ENCODE measurements at places on chromosomes 5 and 9.

- no peak for DNase-seq
Measured at GRCh38 chr5:9297134-9297533, 248.7 kb downstream of the SEMA5A start.

- no peak for DNase-seq
Measured at GRCh38 chr9:110290001-110290400, 33.7 kb upstream of the TXN start.

DNA sequence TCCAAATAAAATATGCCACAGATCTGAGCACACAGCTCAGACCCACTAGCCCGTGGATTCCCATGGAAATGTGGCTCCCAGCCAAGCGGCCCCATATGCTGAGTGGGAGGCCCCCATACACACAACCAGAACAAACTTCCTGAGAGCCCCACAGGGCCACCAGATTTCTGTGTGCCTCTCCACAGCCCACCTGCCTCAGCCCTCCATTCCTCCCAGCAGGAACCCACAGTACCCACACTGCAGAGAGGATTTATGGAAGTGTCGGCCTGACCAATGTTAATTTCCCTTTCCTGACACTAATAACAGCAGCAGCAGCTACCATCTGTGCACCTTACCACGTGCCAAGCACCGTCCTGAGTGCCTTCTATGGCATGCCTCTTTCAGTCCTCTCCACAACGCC lies 99.3 kb upstream of the SPOCK1 start:
- no peak for DNase-seq

DNA sequence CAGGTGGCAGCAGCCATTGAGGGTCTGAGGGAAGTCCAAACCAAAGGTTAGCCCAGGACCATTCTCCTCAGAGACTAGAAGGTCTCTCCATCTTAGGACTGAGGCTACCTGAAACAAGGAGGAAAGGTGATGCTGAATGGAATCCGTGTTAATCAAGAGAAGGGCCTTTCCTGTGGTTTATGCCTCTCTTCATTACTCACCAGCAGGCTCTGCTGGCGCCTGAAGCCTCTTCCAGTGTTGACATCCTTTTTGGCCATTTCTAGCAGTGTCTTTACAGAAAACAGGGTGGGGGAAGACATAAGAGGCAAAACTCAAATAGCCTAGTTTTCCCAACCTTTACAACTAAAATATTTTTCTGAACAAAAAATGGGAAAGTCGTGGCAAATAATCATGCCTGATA lies 98.0 kb downstream of the ENC1 start:
- DNase-seq: no peak

DNA sequence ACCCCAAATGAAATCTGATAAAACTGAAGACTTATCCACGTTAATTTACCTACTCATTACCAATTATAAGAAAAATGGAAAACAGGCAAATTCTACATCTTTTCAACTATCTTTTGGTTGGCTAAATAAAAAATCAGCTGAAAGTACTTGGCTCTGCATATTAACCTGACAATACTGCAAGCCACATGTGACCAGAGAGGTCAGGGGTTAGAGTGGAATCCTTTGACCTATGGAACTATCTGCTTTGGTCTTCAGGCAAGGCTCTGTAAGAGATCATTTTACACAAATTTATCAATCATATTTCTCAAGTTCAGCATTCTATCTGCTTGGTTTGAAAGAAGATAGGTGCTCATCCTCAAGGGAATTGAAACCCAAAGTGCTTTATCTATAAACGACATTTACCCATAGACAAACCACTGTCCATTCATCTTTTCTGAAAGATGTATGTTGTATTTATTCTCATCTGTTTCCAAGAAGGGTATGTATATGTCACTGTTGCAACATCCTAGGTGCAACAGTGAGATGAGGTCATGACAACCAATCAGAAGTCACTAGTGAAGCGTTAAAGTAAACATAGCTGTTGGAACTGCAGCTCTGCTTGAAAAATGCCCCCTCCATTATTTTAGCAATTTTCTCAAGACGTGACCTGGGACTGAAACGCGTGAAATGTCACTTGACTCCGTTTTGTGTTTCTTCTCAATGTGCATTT lies 144.9 kb upstream of the POU5F2 start:
- DNase-seq: no peak

Measured in SIG-M5 (cell line).